ENCODE measurements at places on chromosomes 11 and 22. TPM values are rescaled to one million over a fixed set of nuclear protein-coding genes. Genes with fewer than 3 reads are reported as not detected.
A peak's percentile ranks its signal among the peaks of the same experiment; 100 is the strongest.

Gene PRG3
- not detected for total RNA-seq

GRCh38 chr11:20363500-20364340 lies at the start of gene HTATIP2:
Gene HTATIP2, plus strand, starts transcription at chr11:20363714. Its CDS starts 524 bp downstream, at chr11:20364238.
- peak; percentile 91 for DNase-seq

Gene MS4A6A
- total RNA-seq: 190 TPM

Gene CDKN1C
- 23.6 TPM for total RNA-seq

Gene CD248
- total RNA-seq: 67.5 TPM

DNA sequence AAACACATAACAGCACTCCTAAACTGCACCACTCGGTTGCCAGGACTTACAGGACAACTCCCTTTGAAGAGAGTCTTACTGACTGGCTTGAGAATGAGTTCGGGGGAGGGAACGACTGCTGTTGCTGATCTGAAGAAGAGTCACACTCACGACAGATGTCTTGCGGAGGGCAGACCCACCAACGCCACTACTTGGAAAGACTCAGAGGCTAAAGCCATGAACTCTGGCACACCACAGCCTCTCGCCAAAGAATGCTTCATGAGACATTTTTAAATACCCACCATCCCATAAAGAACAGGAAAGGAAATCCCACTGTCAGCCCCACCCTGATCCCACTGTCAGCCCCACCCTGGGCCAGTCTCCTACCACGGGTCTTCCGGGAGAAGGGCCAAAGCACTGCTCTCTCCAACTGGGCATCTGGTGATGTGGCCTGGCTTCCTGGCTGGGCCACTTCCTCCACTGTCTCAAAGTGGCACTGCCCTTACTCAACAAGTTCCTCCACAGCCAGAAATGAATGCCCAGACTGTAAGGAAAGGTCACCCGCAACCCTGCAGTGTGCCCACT lies 73.6 kb downstream of the MICAL3 start:
- DNase-seq: no peak

DNA sequence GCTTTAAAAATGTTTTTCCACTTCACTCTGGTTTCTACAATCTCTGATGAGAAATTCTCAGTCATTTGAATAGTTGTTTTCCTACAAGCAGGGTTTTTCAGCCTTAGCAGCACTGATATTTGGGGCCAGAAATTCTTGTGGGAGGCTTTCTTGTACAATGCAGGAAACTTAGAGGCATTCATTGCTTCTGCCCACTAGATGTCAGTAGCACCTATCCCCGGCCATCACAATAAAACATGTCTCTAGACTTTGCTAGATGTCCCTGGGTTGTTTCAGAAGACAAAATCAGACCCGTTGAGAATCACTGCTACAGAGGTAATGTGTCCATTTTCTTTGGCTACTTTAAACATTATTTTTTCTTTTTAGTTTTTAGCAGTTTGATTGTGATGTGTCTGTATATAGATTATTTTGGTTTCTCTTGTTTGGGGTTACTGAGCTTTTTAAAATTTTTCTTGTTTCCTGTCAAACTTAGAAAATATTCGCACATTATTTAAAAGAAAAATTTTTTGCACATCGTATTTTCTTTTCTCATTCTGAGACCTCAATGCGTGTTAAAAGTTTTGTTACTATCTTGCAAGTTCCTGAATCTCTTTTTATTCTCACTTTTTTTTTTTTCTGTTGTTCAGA lies 60.8 kb upstream of the CCDC179 start:
- no peak for DNase-seq

- no peak for DNase-seq
Observed at GRCh38 chr11:74185285-74185684, 14.2 kb downstream of the PPME1 start.

GRCh38 chr11:75429902-75430713 lies 2.9 kb downstream of the KLHL35 start:
- peak; percentile 91 for DNase-seq

Measured in posterior vena cava (tissue), 2 donors.